ENCODE measurements at places on chromosomes 6 and 20. TPM values are rescaled to one million over a fixed set of nuclear protein-coding genes. Genes with fewer than 3 reads are reported as not detected.

The PHF10 gene
- 7.9 TPM for total RNA-seq

The RIMS1 gene
- total RNA-seq = under 0.01 TPM

The TP53TG5 gene
- total RNA-seq = not detected

The DZANK1 gene
- total RNA-seq = 0.50 TPM

The ASIP gene
- total RNA-seq = not detected

The GFRAL gene
- total RNA-seq = not detected

The BPI gene
- not detected for total RNA-seq

The LY6G6F gene
- total RNA-seq = not detected

The PTPRT gene
- not detected for total RNA-seq

The PNLDC1 gene
- total RNA-seq = not detected

The OLIG3 gene
- not detected for total RNA-seq

The SIGLEC1 gene
- total RNA-seq = not detected

The MICA gene
- 106 TPM for total RNA-seq

The TSHZ2 gene
- under 0.01 TPM for total RNA-seq

Data from bronchus fibroblast of lung (primary cell).